ENCODE measurements at places on chromosomes 12 and 14.

GRCh38 chr12:6647083-6647604 is at the start of gene ACRBP:
Gene ACRBP, minus strand, starts transcription at chr12:6647432. Its CDS starts 66 bp downstream, at chr12:6647366.
- no peak for DNase-seq

- no peak for DNase-seq
Measured at GRCh38 chr14:51544901-51545300, 106.8 kb upstream of the FRMD6 start.

DNA sequence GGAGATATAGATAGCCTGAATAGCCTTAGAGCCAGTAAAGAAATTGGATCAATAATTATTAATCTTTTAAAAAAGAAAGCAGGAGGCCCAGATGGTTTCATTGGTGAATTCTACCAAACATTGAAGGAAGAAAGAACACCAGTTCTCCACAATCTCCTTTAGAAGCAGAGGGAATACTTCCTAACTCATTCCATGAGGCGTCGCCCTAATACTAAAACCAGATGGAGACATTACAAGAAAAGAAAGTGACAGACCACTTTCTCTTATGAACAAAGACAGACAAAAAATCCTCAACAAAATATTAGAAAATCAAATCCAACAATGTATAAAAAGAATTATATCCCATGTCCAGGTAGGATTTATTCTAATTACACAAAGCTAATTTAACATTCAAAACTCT is 362.6 kb downstream of the BCAT1 start:
- no peak for DNase-seq

DNA sequence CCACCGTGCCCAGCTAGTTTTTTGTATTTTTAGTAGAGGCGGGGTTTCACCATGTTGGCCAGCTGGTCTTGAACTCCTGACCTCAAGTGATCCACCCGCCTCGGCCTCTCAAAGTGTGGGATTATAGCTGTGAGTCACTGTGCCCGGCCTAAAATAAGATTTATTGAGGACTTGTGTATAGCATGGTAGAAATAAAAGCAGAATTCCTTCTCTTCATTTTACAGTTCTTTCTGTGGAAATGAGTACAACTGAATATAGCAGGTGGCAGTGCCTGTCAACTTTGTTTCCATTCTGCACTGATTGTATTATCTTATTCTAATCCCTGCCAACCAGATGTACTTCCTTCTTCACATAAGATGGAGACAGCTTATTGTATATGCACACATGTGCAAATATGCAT is 41.0 kb downstream of the DIP2B start:
- no peak for DNase-seq

GRCh38 chr14:34851395-34851794 is 23.8 kb downstream of the BAZ1A start:
- no peak for DNase-seq

DNA sequence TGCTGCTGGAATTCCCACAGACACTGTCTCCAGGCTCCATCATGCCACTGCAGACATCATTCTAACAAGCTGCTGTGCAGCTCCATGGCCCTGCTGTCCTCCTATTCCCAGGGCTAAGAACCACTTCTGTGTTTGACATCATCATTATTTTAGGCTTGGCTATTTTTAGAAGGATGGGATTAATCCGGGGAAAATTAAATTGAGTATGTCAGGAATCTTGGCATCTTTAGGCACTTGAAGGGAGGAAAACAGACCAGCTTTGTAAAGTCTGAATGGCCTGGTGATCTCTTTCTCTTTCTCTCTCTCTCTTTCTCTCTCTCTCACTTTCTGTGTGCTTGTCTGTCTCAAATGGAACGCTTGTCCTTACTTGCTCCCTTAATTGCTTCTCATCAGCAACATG is 568.3 kb upstream of the FLRT2 start:
- no peak for DNase-seq

GRCh38 chr14:37406095-37406494 is 189.0 kb downstream of the FOXA1 start:
- DNase-seq: no peak

DNA sequence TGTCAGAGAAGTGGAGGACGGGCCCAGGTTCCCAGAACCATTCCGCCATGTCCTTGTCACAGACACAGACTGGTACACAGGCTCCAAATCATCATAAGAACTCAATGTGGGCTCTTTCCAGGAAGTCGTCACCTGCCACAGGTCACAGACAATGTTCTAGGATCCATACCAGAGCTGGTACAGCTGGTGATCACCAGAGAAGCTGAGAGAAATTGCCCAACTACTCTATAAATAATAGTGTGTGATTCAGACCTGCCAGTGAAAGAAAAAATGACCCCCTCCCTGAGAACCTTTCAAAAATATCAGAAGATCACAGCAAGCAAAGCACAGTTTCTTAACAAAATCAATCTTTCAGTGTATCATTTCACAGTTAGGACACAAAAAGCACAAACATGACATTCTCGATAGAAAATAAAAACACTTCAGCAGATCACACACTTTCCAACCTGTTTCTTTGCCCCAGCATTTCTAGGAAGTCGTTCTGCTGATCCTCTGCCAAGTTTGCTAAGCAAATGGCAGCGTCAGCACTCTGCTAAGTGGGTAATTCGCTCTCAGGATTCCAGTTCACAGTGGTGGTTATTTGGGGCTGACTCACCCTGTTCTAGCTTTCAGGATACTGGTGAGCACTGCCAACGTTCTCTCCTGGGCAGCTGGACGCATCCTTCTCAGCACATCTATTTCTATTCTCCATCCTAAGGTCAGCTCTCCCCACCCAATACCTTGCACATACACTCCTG is 223.3 kb upstream of the SFSWAP start:
- DNase-seq: no peak

DNA sequence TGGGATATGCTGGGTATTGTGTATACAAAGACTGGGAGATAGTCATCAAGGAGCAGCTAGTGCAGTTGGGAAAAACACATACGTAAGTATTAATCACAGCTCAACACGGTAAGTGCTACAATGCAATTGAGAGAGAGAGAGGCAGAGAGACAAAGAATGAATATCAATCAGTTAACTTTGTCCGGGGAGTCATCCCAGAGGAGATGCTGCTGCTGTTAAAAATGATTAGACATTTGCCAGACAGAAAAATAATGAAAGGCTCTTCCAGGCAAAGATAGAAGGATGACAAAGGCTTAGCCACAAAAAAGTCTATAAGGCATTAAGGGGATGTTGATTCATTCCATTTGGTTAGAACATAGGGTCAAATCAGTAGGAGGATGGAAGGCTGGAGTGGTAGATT is 45.1 kb downstream of the AKAP6 start:
- DNase-seq: no peak

GRCh38 chr12:25099010-25099409 is 96.0 kb downstream of the DNAI7 start:
- no peak for DNase-seq

- DNase-seq: no peak
Measured at GRCh38 chr12:51434305-51434704, 9.7 kb downstream of the SLC4A8 start.

DNA sequence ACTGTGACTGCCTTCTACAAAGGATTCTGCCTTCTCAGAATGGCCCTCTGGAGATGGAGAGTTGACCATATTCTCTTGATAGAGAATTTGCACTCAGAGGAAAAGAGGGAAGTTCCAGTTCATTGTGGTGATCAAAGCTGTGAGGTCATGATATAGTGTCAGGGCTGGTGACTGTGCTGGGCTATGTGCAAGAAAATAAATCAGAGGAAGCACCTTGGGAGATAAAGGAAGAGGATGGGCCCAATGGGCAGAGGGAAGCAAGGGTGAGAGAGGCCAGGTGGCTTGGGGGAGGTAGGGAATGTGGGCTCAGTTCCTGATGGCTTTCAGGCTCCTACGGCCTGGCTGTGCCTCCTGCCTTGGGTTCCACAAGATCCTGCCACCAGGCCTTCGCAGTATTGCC is 145.8 kb downstream of the SLC8A3 start:
- no peak for DNase-seq

GRCh38 chr12:115267464-115267863 is 583.5 kb upstream of the TBX3 start:
- no peak for DNase-seq

DNA sequence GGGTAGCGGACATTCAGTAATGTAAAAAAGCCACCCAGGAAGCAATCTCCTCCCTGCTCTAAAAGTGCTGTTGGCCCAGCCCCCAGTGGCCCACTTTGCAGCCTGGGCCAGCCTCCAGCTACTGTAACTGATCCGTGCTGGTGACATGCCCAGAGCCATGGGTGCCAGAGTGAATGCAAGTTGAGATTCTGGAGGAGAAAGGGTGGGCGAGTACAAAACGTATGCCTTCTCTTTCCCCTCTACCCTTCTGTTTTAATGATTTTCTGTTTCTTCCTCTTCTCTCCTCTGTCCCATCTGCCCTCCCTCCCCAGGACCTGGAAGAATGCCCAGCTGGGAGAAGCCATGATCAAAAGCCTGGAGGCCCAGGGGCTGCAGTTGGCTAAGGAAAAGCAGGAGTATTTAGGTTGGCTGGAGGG is 16.9 kb downstream of the PLEKHD1 start:
- no peak for DNase-seq

- no peak for DNase-seq
Measured at GRCh38 chr12:12979126-12979525, 20.9 kb downstream of the HEBP1 start.

- no peak for DNase-seq
Measured at GRCh38 chr12:69211160-69211559, 28.2 kb upstream of the CPSF6 start.

- DNase-seq: no peak
Measured at GRCh38 chr14:72663956-72664650, 229.8 kb downstream of the DPF3 start.

GRCh38 chr12:15320881-15321280 is 1.4 kb upstream of the PTPRO start:
- DNase-seq: no peak

DNA sequence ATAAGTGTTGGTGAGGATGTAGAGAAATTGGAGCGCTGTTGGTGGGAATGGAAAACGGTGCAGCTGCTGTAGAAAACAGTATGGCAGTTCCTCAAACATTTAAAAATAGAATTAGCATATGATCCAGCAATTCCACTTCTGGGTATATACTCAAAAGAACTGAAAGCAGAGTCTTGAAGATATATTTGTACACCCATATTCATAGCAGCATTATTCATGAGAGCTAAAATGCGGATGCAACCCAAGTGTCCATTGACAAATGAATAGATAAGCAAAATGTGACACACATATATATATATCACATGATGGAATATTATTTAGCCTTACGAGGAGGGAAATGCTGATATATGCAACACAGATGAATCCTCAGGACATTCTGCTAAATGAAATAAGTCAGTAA is 84.7 kb upstream of the CEP83 start:
- DNase-seq: no peak

GRCh38 chr12:57518176-57518919 is 2.0 kb downstream of the DDIT3 start:
- no peak for DNase-seq

DNA sequence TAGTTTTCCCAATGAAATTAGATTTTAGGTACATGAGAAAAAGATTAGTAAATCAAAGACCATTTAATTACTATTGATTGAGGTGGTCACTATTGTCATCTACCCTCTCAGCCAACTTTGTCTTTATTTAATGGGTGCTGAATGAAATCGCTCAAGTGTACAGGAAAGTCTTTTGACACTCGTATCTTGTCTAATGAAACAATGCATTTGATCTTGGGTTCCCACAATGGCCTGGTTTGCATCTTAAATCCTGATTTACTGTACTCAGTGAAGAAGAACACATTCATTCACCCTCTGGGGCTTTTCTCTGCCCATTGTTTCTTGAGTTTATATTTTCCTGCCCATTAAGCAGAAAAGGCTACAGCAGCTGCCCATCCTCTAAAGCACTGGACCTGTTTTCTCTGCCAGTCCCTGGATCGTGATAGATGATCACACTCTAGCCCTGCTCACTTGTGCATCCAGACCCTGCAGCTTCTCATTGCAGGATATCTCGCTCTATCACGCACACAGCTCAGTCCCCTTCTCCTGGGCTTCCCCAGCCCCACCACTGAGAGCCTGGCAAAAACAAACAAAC is 1369.3 kb downstream of the AACS start:
- DNase-seq: no peak

DNA sequence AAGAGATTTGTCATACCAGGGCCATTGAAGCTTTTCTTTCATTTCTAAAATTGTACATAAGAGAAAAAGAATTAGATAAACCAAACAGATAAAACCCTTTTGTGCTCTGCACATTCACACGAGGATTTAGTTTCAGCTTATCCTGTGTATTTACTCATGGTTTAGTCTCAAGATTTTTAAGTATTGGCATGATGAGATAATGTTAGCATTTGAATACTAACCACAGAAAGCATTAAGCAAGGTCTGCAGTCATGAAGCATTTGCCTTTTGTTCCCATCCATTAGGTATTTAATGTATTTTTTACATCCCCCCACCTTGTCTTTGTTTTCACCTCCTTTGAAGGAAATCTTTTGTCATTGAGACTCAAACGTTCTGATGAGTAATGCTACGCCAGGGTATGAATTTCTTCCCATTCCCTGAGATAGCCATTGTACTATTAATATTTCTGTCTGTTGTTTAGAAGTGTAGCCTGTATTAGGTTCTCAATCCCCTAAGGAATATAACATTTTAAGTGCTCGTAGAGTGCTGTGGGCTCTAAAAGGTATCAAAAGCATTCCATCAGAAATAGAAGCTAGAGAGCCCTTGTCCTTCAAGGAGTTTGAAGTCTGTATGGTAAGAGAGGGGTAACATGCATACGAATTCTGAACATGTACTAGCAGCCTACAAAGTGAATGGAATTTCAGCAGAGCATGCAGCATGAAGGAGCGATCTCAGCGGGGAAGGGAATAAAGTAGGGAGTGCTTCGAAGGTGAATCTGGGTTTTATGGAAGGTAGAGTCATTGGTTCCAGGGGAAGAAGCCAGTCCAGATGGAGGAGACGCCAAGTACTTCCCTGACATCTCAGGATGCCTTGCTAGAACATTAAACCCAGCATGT is 22.3 kb downstream of the CRADD start:
- DNase-seq: no peak

GRCh38 chr14:91751719-91752118 is 19.8 kb upstream of the CATSPERB start:
- DNase-seq: no peak

DNA sequence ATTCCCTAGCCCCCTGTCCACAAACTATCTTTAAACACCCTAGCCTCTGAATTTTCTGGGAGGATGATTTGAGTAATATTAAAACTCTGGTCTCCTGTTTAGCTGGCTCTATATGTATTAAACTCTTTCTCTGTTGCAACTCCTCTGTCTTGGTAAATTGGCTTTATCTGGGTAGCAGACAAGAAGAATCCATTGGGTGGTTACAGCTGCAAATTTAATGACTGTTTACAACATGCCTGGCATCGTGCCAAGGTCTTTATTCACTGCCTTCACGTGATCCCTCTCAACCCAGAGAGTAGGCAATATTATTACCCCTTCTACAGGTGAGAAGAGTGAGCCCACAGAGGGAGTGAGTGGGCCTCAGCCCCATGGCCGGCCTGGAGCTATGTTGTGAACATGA is 77.8 kb upstream of the MYL2 start:
- no peak for DNase-seq

- DNase-seq: no peak
Measured at GRCh38 chr14:100350986-100351385, 27.8 kb downstream of the SLC25A47 start.

- no peak for DNase-seq
Measured at GRCh38 chr14:95895720-95896119, 19.1 kb downstream of the TUNAR start.

GRCh38 chr12:57012600-57013465 is 3.5 kb downstream of the TAC3 start:
- DNase-seq: no peak

Data from renal cortex interstitium (tissue), 15 donors.